ENCODE measurements at places on chromosomes 2 and 18. TPM values are rescaled to one million over a fixed set of nuclear protein-coding genes. Genes with fewer than 3 reads are reported as not detected.

Gene PARD6G
- total RNA-seq: 5.2 TPM

Gene CD207
- total RNA-seq: not detected

Gene G6PC2
- total RNA-seq: not detected

Gene TCF7L1
- total RNA-seq: 30.4 TPM

Gene SFT2D3
- 5.6 TPM for total RNA-seq

Gene ADD2
- total RNA-seq: 0.26 TPM

Gene MEIS1
- total RNA-seq: 2.0 TPM

Gene GAREM1
- 4.7 TPM for total RNA-seq

Gene STARD6
- not detected for total RNA-seq

GRCh38 chr2:128341621-128342020 lies 23.0 kb upstream of the HS6ST1 start:
- no peaks in the 10 kb centered on the region for H3K36me3 ChIP-seq
- DNase-seq: no peak
- no peak overlapping the region for H3K4me3 ChIP-seq
- no peak overlapping the region for H3K27ac ChIP-seq
- H3K4me1 ChIP-seq: no peaks in the 10 kb centered on the region

DNA sequence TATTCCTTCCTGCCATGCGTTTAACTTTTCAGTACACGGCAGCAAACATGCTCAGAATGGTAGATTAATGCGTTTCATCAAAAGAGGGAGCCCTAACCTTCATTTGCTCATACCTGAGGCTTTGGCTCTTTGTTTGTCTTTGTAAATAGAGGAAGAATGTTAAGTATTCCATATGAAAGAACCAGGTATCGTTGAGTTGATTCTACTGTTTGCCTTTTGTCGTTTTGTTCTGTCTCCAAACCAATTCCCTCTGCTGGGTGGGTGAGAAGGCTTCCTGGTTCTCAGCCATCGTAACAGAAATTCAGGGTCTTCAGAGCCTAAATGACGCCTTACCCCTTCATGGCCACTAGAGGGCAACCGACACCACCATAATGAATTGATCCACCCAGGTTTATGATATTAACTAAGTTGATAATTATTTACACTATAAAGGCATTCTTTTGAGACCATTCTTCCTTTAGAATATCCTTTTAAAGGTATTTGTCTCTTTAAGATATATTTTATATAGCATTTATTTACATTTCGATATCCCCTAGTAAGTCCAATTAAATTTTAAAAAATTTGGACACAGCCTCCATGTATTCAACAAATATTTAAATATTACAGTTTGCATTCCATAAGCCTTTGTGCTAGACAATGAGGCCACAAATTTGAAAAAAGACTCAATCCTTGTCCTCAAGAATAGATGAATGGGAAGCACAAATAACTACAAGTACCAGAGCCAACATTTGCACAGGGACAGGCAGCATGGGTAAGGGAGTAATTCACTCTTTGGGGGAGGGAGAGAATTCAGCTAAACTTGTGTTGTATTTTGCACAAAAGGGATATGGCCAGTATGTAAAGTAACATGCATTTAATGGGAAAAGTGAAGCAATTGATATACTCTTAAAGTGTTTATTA lies 48.1 kb downstream of the TIMM21 start:
- peak; percentile 70 for DNase-seq
- no peaks in the 10 kb centered on the region for H3K4me1 ChIP-seq
- peak overlapping the region; percentile 16 for H3K4me3 ChIP-seq
- peaks cover 5% of the 10 kb centered on the region for H3K27me3 ChIP-seq
- no peaks in the 10 kb centered on the region for H3K36me3 ChIP-seq
- no peak overlapping the region for H3K27ac ChIP-seq

GRCh38 chr2:134590679-134591078 lies 128.1 kb downstream of the TMEM163 start:
- no peaks in the 10 kb centered on the region for H3K27me3 ChIP-seq
- no peaks in the 10 kb centered on the region for H3K36me3 ChIP-seq
- H3K4me1 ChIP-seq: no peaks in the 10 kb centered on the region

- H3K4me3 ChIP-seq: no peak overlapping the region
- no peaks in the 10 kb centered on the region for H3K4me1 ChIP-seq
- no peaks in the 10 kb centered on the region for H3K27me3 ChIP-seq
- no peaks in the 10 kb centered on the region for H3K36me3 ChIP-seq
- no peak overlapping the region for H3K27ac ChIP-seq
- no peak for DNase-seq
Observed at GRCh38 chr18:6013171-6013810, 118.0 kb upstream of the TMEM200C start.

- H3K27me3 ChIP-seq: no peaks in the 10 kb centered on the region
- H3K36me3 ChIP-seq: no peaks in the 10 kb centered on the region
- H3K4me3 ChIP-seq: no peak overlapping the region
- DNase-seq: no peak
Observed at GRCh38 chr2:40556739-40557138, 104.8 kb upstream of the SLC8A1 start.

- DNase-seq: no peak
- H3K27me3 ChIP-seq: no peaks in the 10 kb centered on the region
- no peak overlapping the region for H3K27ac ChIP-seq
- no peak overlapping the region for H3K4me3 ChIP-seq
Observed at GRCh38 chr2:16148632-16149348, 208.4 kb downstream of the MYCN start.

DNA sequence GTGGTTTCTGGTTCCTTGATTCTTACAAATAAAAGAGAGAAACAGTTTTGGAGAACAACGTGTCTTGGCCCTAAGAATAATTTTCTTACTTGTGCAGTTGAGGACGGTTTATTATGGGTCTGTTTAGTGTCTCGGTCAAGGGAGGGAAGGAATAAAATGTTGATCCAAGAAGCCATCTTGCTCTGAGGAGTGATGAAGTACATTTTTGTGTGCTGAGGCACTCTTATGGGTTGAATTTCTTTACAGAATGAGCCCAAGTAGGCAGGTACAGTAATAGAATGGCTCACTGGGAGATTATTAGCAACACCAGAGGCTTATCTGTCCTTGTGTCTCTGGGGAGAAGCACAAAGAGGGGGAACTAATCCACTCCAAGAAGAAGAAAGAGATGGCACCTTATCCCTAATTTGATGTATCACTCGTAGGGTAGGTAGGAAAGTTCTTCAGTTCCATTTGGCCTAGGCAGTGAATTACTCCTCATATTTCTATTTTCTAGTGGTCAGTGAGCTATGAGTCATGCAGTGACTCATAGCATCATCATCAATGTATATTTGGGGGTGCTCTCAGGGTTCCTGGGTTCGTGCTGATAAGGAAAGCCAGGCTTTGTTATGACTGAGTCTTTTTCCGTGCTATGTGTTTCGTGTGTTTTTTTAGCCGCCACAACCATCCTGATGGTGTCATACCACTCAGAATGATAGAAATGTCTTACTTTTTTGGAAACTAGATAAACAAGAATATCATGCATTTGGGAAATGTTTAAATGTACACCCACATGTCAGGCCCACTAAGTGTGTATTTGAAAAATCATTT lies 250.1 kb upstream of the CTAGE1 start:
- DNase-seq: no peak
- no peak overlapping the region for H3K4me3 ChIP-seq
- no peaks in the 10 kb centered on the region for H3K4me1 ChIP-seq
- H3K27me3 ChIP-seq: no peaks in the 10 kb centered on the region
- no peak overlapping the region for H3K27ac ChIP-seq

DNA sequence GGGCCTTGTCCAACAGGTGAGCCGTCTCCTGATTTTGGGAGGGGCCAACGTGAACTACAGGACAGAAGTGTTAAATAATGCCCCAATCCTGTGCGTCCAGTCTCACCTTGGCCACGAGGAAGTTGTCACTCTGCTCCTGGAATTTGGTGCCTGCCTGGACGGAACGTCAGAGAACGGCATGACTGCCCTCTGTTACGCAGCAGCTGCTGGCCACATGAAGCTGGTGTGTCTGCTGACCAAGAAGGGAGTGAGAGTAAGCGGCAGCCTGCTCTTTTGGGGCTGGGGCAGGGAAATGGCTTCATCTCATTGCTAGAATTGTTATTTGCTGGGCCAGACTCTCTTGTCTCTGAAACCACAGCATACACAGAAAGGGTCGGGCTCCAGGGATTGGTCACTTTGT lies 92.3 kb downstream of the WDSUB1 start:
- no peak for DNase-seq
- H3K4me1 ChIP-seq: no peaks in the 10 kb centered on the region
- H3K27me3 ChIP-seq: no peaks in the 10 kb centered on the region
- H3K4me3 ChIP-seq: no peak overlapping the region

DNA sequence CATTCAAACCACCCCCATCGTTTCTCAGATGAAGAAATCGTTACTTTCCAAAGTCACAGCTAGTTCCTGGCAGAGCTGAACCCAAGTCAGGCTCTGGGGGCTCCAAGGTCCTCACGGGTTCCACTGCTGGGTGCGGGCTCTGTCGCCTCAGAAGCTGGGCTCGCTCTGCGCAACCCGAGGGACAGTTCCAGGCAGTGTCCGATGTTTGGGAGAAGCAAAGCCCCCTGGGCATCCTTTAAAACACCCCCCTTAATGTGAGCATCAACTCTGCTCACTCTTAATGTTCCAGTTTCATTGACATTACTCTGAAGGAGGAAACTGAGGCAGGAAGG lies 796 bp downstream of the AOX1 start:
- H3K36me3 ChIP-seq: no peaks in the 10 kb centered on the region
- no peak overlapping the region for H3K4me3 ChIP-seq
- no peak for DNase-seq
- no peak overlapping the region for H3K27ac ChIP-seq
- H3K27me3 ChIP-seq: no peaks in the 10 kb centered on the region

- no peaks in the 10 kb centered on the region for H3K36me3 ChIP-seq
- no peaks in the 10 kb centered on the region for H3K27me3 ChIP-seq
- no peak overlapping the region for H3K27ac ChIP-seq
- no peak overlapping the region for H3K4me3 ChIP-seq
- DNase-seq: no peak
- H3K4me1 ChIP-seq: no peaks in the 10 kb centered on the region
Observed at GRCh38 chr2:240955306-240956170, 42.9 kb upstream of the SNED1 start.

- H3K4me1 ChIP-seq: no peaks in the 10 kb centered on the region
- no peak overlapping the region for H3K4me3 ChIP-seq
- H3K27me3 ChIP-seq: no peaks in the 10 kb centered on the region
- no peak overlapping the region for H3K27ac ChIP-seq
- H3K36me3 ChIP-seq: no peaks in the 10 kb centered on the region
Observed at GRCh38 chr18:39701839-39702238, 2136.2 kb upstream of the CELF4 start.

DNA sequence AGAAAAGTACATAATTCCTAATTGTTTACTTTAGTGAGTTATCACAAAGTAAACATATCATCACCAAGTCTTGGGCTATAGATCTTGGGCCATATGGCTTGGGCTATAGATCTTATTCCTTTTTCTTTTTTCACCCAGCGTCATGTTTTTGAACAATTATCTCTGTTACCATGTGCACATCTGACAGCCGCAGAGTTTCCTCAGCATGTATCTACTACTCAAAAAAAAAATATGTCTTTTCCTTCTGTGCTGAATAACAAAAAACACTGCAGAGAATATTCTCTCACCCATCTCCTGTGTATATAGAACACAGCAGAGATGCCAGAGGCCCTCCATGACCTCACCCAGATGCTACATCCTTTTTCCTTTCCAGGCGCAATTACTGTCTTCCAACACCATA lies 76.2 kb upstream of the MYO3B start:
- H3K4me1 ChIP-seq: no peaks in the 10 kb centered on the region
- H3K36me3 ChIP-seq: no peaks in the 10 kb centered on the region
- H3K27me3 ChIP-seq: no peaks in the 10 kb centered on the region
- no peak overlapping the region for H3K27ac ChIP-seq
- no peak for DNase-seq

DNA sequence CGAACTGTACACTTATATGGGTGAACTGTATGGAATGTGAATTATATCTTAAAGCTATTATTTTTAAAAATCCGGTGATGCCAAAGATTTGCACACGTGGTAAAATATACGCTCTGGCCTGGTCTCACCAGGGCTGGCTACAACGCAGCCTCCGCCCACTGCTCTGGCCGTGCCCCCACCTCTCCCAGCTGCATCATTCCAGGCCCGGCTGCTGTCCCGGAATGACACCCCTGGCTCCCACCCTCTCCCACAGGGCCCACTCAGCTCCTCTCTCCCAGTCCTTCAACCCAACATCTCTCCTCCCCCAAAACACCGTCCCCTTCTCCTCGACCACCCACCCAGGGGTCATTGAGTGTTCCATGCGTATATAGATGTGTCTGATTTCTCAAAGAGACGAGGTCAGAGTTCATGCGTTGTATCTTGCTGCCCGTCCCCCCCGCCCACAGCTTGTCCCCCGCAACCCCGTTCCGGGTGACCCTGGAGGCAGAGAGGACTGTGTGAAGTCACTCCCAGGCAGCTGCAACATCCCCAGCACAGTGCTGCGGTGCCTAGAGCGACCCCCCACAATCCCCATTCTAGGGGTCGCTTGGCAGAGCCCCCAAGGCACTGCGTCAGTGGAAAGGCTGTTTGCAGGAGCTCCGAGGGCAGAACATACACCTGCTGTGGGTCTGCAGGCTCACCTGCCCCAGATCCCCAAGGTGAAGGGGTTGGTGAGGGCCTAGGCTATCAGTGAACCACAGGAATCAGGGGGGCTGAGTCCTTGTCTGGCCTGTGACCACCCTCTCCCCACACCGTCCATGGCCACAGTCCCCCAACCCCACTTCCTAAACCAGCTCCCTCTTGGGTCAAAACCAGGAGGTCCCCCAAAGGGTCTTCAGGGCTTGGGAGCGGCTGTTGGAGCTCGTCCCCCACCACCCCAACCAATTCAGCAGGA lies 13.3 kb downstream of the DNMT3A start:
- H3K27me3 ChIP-seq: no peaks in the 10 kb centered on the region
- no peaks in the 10 kb centered on the region for H3K4me1 ChIP-seq
- H3K36me3 ChIP-seq: no peaks in the 10 kb centered on the region
- DNase-seq: no peak
- H3K27ac ChIP-seq: no peak overlapping the region

- no peak overlapping the region for H3K4me3 ChIP-seq
- H3K36me3 ChIP-seq: no peaks in the 10 kb centered on the region
- peak; percentile 24 for DNase-seq
- no peaks in the 10 kb centered on the region for H3K4me1 ChIP-seq
- no peaks in the 10 kb centered on the region for H3K27me3 ChIP-seq
Observed at GRCh38 chr2:126513033-126513432, 142.9 kb upstream of the GYPC start.

DNA sequence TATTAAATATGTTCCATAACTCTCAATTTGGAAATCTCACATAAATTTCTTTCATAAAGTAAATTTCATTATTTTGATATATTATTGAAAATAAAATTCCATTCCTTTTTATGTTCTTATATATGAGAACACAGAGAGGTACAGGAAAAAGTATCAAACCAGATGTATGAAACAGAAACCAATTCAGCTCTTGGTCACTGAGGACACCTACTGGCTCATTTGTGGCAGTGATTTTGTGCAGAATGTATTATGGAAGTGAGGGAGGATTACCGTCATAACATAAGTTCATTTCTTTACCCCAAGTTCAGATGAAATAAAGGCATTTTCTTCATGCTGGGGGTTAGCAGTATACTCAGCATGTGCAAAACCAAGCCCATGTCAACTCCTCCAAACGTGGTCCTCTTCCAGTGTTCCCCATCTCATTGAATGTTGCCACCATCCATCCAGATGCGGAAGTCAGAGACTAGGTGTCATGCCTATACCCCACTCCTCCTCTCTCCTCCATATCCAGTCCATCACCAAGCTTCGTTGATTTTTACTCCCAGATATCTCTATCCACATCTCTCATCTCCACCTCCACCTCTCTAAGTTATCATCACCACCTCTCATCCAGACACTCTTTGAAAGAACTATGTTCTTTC lies 41.7 kb upstream of the MALL start:
- no peaks in the 10 kb centered on the region for H3K4me1 ChIP-seq
- peak overlapping the region; percentile 83 for H3K27ac ChIP-seq
- no peaks in the 10 kb centered on the region for H3K27me3 ChIP-seq
- no peaks in the 10 kb centered on the region for H3K36me3 ChIP-seq

- H3K4me1 ChIP-seq: no peaks in the 10 kb centered on the region
- DNase-seq: no peak
- no peak overlapping the region for H3K27ac ChIP-seq
- no peak overlapping the region for H3K4me3 ChIP-seq
Observed at GRCh38 chr18:57404345-57404744, 30.8 kb upstream of the ONECUT2 start.

All from Panc1 (cell line).